ENCODE measurements at places on chromosomes 1 and 21. TPM values are rescaled to one million over a fixed set of nuclear protein-coding genes. Genes with fewer than 3 reads are reported as not detected.

- DNase-seq, result no peak
Measured at GRCh38 chr21:43993420-43993934, 18.6 kb upstream of the TRAPPC10 start.

DNA sequence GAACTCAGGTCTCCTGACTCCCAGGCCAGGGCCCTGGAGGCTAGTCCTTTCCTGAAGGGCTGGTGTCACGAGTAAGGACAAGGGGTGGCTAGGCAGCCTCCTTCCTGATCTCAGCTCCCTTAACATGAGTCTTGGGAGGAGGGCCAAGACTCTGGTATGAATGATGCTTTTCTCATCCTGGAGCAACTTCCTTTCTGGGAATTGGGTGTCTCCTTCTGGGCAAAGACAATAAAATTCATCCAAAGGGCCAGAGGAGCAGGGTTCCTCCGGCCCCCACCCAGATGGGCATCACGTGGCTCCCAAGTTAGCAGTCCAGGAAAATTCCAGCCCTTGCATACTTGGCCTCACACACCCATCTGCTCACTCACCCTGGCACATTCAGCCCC lies at the start of gene FAM167B:
Gene FAM167B (plus strand): TSS at position 335 of the 386 bp plus-strand sequence. CDS start 200 bp downstream, outside the sequence.
- DNase-seq, result no peak

DNA sequence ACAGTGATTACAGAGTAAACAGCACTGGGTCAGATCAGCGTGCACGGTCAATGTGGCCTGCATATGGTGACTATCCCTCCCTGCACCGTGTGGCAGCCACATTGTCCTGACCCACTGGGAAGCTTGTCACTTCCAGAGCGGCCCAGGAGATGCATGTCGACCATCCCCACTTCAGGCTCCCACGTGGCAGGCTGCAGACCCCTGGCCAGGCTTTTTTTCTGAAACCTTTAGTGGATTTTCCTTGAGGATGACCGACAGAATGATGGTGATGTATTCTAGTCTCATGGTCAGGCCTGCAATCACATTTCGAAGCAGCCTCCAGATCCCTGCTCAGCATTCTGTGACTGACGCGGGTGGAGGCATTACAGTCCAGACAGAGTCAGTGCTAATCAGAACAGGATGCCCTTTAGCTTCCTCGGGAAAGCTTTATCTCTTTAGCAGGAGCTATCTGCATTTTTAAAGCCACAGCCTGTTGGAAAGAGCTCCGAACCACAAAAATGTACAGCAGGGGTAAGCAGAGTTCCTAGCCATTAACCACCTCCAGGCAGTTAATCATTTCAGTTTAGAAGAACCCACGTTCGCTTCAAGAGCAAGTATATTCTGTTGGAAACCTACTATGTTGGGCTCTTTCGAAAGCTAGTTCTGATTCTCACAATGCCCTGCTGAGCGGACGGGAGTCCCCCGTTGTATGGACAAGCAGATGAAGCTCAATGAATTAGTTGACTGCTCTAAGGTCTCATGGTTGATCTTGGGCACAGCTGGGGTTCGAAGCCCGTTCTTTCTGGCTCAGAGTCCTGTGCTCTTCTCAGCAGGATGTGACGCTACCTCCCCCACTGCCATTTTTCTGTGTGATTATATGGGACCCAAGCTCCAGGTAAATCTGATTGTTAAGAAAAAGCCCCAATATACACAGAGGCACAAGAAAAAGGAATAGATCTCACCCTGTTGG lies 56.5 kb downstream of the IRF2BP2 start:
- no peak for DNase-seq

- DNase-seq, result no peak
Measured at GRCh38 chr1:234735476-234735875, 125.5 kb upstream of the IRF2BP2 start.

GRCh38 chr1:1063261-1063944 lies 10.7 kb downstream of the RNF223 start:
- no peak for DNase-seq

DNA sequence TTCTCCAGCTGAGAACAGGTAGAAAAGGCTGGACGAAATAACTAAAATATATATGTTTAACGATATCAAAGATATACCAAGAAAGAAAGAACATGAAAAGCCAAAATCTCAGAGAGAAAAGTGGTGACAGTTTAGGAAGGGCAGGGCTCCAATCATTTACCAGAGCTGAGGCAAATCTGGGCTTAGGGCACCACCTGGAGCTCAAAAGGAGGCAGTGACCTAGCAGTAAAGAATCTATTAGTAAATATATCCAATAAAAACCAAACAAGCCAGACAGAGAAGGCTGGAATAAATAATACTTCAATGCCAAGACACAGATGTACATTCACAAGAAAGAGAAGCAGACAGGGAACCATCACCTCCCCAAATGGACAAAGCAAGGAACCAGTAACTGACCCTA lies 43.5 kb downstream of the CHIA start:
- peak; percentile 43 for DNase-seq

DNA sequence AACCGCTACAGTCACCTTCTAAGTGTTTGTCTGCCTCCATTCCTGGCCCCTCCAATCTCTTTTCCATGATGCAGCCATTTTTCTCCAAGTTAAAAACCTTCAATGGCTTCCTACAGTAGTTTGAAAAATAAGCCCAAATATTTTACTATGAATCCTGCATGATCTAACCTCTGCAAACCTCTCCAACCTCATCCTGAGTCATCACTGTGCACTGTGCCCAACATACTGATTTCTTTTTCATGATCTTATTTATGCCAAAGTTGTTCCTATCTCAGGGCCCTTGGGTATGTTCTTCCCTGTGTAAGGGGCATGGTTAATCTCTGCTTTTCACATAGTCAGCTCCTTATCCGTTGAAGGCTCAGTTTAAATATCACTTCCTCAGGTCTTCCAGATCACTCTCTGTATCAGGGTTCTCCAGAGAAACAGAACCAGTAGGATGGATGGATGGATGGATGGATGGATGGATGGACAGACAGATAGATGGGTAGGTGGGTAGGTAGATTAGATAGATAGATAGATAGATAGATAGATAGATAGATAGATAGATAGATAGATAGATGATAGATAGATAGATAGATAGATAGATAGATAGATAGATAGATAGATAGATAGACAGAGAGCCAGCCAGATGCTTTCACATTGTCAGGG lies 18.1 kb upstream of the PTPN14 start:
- DNase-seq, result no peak

DNA sequence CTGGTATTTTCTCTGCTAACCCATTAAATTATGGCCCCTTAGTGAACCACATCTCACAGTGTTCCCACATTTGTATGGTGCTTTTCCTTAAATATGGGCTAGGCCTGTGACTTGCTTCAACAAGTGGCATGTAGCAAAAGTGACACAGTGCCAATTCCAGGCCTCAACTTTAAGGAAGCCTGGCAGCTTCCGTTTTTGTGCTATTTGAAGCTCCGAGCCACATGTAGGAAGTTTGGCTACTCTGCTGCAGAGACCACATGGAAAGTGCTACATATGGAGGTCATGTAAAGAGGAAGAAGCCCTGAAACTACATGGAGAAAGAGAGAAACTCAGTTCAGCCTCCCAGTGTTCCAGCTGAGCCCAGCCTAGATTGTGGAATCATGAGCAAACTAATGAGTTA lies 28.5 kb upstream of the DR1 start:
- no peak for DNase-seq

GRCh38 chr1:184954232-184954995 lies 19.9 kb downstream of the NIBAN1 start:
- no peak for DNase-seq

DNA sequence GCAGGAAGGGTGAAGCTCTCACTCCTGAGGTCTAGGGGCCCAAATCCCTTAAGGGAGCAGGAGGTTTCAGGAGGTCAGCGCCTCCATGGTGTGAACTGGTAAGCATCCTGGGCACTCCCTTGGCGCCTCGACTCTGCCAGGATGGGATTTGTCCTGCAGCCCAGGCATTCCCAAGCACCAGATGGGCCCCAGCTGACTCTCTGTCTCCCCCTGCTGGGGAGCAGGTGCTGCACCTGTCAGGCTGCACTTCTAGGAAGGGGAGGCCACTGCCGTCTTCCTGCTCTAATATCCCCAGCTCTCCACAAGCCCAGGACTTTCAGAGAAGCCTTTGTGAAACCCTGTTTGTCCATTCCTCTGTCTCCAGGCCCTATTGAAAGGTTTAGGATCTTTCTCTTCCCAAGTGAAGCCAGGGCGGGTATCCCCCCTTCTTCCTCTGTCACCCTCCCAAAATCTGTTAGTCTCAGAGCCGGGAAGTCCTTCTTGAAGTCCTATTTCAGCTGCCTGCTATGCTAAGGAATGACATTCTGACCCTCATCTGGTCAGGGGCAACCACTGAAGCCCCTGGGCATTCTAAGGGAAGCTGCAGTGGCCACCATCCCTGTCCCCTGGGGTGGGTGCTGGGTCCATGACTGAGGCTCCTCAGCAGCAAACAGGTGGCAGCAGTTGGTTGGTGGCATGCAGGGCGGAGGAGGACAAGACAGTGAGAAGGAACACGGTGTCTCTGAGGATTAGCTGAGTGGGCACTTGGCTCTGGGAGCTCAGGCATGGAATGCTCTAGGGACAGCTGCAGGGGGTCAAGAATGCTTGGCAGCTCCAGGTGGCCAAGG lies 3.2 kb downstream of the MYBPH start:
- peak; percentile 18 for DNase-seq

DNA sequence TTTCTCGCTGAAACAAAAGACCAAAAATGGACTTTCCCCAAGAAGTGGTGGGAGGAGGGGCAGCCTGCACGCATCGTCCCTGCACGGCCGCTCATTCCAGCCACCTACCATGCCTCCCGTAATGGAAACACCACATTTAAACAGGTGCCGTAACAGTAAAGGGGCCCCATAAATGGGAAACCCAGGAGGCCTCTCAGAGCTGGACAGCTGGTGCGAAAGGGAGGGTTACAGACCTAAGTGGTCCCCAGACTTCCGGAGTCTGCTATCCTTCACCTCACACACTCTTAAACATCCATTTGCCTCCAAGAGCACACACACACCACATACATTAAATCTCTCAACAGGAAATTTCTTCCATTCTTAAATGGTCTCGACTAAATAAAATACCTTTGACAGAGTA lies 120.7 kb upstream of the SOD1 start:
- no peak for DNase-seq

GRCh38 chr21:39071623-39072214 lies 111.5 kb downstream of the PSMG1 start:
- no peak for DNase-seq

- DNase-seq, result peak; percentile 7
Measured at GRCh38 chr1:44571712-44572571, 102.3 kb downstream of the TMEM53 start.

DNA sequence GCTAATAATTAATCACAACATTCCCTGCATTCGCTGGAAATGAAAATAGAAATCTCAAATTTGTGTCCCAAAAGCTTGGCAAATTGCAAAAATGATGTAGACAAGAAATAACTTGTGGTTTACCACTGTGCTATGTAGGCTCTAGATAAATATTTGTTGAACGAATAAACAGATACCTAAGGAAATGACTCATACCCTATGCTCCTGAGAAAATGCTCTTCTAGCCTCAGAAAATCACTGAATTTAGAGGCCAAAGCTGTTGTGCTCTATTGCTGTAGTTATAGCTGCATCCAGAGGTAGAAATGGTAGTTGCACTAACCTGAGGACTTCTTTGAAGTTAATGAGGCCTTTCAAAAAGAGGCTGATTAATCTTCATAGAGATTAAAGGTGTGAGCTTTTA lies 142.0 kb upstream of the ZNHIT6 start:
- no peak for DNase-seq

DNA sequence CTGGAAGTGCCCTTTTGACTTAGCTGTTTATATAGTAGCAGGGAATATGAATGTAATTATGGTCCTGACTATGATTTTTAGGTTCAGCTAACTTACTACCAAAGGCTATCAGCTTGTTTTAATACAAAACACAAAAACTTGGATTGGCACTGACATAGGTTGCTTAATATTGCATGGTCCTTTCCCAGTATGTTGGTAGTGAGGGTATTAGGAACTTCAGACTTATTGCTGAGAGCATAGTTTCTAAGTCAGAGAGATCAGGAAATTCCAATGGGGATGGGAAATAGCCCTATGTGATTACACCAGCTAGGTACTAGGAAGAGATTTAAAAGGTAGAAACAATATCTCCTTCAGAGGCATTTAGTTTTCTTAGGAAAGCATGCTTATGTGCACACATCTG lies 7.7 kb downstream of the ARID1A start:
- DNase-seq, result no peak

DNA sequence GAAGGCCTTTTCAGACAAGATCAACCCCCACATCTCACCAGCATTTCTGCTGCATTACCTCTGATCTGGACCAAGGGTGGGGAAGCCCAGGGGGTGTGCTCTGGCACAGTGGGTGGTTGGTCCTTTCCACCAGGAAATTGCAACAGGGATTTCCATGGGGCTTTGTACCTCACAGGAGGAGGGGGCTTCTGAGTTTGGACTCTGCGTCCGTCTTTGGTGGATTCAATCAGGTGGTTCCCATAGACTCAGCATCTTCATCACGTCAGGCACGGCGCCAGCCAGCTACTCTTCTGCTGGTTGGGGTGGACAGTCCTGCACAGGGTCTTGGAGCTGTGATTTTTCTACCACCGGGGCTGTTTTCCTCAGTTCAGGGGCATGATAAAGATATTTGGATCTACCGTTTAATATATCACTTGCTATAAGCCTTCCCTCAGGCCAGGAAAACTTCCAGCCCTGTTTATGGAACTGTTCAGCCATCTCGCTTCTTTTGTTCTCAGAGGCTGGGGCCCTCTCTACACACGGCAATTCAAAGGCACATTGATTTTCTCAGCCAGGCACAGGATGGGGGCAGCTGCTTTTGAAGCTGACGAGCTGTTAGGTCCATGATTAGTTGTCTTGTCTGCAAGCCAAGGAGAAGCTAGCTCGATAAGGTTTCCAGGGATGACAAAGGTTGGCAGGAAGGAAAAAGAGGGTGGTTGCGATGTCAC lies 467.3 kb downstream of the CAMTA1 start:
- DNase-seq, result no peak

DNA sequence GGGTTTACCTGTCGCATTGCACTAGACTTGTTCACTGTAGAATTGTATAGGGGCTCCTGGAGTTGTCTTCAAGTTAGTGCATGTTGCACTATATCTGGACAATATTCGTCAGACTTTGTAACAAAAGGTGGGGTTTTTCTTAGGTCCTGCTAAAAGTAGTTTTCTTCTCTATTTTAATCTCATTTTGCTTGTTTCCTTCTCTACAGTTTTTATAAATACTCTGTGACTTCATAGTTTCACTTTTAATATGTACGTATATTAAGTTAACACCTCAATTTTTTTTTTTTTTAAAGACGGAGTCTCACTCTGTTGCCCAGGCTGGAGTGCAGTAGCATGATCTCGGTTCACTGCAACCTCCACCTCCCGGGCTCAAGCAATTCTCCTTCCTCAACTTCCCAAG lies 26.5 kb upstream of the MRPS6 start:
- peak; percentile 19 for DNase-seq

Gene GJA9
- polyA plus RNA-seq, result not detected

Gene HORMAD1
- polyA plus RNA-seq, result not detected

Gene CHIT1
- 0.43 TPM for polyA plus RNA-seq

Gene FAM78B
- not detected for polyA plus RNA-seq

Gene SLC9C2
- polyA plus RNA-seq, result not detected

Gene PLA2G2D
- polyA plus RNA-seq, result 5.1 TPM

Gene SPRR1B
- not detected for polyA plus RNA-seq

Gene PPIE
- 89.9 TPM for polyA plus RNA-seq

Gene TMEM79
- polyA plus RNA-seq, result 8.7 TPM

Gene TMEM82
- not detected for polyA plus RNA-seq

All from naive B cell (primary cell).